IMR-90 (cell line): ENCODE measurements at places on chromosomes 12 and 14. TPM values are rescaled to one million over a fixed set of nuclear protein-coding genes. Genes with fewer than 3 reads are reported as not detected.

GRCh38 chr12:58564721-58565120 lies 355.6 kb downstream of the LRIG3 start:
- DNase-seq = peak; percentile 74

DNA sequence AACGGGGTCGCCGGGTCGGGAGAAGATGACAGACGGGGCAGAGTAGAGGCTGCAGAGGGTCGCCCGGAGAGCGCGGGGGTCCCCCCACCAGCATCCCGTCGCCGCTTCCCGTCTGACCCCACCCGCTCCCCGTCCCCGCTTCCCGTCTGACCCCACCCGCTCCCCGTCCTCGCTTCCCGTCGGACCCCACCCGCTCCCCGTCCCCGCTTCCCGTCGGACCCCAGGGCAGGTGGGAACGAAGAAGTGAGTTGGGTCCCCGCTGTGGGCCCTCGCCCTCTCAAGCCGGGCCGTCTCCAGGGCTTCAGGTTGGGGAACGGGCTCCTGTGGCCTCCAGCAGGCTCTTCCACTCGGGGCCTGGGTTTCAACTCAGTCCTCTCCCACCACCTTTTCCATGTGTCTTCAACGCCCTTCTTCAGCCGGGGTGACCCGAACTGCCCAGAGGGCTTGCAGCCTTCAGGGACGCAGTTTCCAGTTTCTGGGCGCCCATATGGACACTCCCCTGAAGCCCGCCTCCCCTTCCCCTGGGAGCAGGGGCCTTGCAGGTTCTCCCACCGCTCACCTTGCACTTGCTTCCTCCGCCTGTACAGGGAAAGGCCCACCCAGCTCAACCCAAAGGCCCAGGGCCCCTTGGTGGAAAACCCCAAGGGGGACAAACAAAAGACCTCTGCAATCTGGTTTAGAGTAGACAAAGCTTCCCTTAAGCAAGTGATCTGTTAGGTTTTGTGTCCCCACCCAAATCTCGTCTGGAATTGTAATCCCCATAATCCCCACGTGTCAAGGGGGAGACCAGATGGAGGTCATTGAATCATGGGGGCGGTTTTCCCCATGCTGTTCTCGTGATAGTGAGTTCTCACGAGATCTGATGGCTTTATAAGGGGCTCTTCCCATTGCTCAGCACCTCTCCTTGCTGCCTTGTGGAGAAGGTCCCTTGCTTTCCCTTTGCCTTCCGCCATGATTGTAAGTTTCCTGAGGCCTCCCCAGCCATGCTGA lies 66.5 kb downstream of the TNFAIP2 start:
- DNase-seq = no peak

DNA sequence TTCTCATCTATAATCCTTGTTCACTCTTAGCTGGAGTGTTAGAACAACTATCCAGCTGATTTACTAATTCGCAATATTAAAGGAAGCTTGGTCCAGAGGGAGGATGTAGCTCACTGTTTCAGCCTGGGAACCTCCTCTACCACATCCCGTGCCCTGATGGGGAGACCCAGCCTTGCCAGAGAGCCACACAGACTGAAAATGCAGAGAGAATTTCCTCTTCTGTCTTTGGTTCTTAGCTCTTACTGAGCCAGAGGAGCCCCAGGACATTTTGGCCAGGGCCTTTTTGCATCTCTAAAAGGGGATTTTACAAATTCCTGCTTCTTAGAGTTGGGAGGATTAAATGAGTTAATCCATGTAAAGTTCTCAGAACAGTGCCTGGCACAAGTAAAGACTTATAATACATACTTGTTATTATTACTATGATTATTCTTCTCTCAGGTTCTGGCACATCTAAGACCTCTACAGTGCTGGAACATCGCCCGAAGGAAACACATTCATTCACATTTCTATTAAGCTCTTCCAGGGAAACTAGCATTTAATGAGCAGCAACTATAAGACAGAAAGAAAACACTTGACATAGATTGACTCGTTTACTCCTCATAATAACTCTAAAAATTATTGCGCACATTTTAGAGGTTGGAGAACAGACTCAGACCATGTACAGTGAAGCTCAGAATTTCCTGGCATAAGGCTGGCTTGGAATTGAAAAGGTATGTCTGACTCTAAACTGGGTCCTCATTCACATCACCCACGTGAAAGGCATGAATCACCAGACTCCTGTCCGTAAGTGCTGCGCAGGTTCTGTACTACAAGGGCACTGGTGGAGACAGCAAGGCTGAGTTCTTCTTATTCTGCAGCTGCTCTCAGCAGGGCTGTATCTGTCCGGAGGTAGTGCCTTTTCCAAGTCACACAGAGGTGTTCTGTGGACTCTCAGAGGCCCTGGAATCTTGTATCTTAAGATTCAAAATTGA lies 27.8 kb upstream of the AEBP2 start:
- DNase-seq = no peak

GRCh38 chr12:49703647-49704137 lies 3.5 kb downstream of the FMNL3 start:
- DNase-seq = peak; percentile 92

DNA sequence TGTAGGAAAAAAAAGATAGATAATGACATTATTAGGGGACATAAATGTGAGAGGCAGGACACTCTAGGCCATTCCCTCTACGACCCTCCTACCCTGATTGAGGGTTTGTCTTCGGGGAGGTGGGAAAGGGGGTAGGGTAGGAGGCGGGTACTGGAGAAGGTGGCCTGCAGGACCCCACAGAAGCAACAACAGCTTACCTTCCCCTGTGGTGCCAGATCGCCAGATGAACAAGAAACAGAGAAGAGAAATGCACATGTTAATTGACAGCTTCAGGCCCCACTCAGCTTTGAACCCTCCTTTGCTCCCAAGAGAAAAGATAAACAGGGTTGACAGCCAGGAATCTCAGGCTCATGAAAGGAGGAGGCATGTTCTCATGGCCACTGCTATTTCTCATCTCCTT lies 4.8 kb downstream of the PHB2 start:
- no peak for DNase-seq

DNA sequence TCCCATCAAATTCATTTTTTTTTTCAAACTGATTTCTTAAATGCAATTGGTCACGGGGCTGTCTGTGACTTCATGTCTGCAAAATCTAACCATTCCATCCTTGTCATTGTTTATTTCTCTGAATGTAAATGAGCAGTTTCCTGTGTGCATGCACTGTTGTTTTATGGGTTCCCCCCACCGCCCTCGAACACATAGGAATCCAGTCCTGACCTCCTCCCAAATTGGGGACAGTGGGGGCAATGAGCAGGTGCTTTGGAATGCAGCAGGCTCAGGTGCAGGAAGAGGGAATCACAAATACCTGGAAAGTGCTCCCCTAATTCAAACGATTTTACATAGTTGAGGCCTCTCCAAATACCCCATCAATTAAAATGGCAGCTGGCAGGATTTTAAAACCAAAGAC lies 62.6 kb upstream of the ESRRB start:
- no peak for DNase-seq

DNA sequence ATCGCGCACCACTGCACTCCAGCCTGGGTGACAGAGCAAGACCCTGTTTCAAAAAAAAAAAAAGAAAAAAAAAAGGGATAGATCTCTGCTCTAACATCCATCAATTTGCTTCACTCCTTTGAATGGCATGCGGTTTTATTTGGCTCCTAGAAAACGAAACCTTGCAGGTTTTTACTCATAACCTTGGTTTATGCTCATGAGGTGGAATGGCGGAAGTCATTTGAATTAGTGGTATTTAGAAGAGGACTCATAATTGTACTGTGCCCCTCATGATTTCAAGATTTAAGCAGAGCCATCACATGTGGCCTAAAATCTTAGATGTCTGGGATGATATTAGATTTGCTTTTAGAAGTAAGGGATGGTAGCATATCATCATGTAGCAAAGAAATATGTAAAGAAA lies 29.4 kb downstream of the RBMS2 start:
- no peak for DNase-seq

- DNase-seq = no peak
Measured at GRCh38 chr12:47158792-47159191, 79.0 kb upstream of the AMIGO2 start.

DNA sequence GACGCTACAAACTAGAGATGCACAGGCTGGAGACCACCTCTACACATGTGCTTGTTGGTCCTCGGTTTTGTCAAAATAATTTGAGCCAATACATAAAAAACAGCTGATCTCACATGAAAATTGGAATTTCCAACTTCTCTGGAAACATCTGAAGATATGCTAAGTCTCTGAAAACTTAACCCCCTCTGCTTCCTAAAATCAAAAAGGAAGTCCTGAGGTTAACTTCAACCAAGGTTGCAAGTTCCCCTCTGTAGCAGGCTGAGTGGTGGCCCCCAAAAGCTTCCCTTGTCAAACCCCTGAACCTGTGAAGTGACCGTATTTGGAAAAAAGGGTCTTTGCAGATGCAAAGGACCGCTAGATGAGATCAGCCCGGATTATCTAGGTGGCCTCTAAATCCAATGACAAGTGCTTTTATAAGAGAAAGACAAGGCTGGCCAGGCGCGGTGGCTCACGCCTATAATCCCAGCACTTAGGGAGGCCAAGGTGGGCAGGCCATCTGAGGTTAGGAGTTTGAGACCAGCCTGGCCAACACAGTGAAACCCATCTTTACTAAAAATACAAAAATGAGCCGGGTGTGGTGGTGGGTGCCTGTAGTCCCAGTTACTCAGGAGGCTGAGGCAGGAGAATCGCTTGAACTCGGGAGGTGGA lies 32.0 kb upstream of the VPS37B start:
- DNase-seq = no peak

GRCh38 chr12:115383668-115384067 lies 699.7 kb upstream of the TBX3 start:
- peak; percentile 93 for DNase-seq

- no peak for DNase-seq
Measured at GRCh38 chr14:95314609-95315008, 5.1 kb downstream of the CLMN start.

- no peak for DNase-seq
Measured at GRCh38 chr12:78081590-78082314, 251.1 kb downstream of the NAV3 start.

DNA sequence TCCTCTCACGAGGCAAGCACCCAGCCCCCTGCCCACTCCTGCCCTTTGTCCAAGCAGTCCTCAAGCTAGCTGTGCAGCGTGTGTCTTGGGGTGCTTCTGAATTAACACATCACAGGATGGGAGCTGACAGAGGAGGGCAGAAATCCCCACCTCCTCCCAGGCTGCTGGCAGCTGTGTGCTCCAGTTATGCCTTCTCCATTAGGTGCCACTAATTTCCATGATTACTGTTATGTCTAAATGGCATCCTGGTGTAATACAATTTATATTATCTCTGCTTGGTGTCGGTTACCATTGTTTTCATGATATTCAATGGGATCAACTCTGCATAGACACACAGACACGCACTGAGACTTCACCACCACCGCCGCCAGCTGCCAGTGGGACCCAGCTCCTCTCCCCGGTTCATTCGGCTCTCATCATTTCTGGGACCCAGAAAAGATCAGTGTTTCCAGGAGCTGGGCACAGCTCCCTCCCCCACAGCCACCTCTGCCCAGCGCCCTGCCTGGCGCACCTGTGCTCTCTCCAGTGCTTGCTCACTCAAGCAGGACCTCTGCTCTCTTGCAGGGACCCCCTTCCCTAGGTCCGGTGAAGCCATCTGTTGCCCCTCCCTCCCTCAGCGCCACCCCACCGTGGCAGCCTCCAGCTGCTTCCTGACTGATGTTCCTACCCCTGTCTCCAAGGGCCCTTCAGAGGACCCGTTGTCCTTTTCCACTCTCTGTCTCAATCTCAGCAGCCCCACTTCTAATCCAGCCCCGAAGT lies 167.5 kb upstream of the FKBP4 start:
- no peak for DNase-seq

DNA sequence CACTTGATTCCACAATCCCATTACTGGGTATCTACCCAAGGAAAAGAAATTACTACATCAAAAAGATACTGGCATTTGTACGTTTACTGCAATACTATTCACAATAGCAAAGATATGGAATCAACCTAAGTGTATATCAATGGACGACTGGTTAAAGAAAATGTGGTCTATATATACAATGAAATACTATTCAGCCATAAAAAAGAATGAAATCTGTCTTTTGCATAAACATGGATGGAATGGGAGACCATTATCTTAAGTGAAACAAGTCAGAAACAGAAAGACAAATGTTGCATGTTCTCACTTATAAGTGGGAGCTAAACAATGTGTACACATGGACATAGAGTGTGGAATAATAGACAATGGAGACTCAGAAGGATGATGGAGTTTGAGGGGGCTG lies 5.0 kb upstream of the OS9 start:
- no peak for DNase-seq

- DNase-seq = no peak
Measured at GRCh38 chr12:4106621-4107020, 166.9 kb upstream of the CCND2 start.

DNA sequence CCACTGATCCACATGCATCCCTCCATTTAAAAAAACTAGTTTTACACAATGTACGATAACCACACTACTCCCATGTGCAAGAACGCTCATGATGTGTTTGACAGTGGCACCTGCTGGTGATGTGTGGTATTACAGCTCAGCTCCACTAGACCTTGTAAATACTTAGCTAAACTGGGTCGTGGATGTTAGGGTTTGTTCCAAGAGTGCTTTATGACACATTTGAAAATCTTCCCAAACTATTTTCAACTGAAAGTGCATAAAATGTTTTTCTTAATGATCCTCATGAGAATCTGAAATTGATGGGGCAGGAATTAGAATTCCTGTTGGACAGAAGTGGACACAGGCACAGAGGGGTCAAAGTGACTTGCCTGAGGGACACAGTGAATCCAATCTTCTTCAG lies 99.2 kb downstream of the SCARB1 start:
- peak; percentile 74 for DNase-seq

DNA sequence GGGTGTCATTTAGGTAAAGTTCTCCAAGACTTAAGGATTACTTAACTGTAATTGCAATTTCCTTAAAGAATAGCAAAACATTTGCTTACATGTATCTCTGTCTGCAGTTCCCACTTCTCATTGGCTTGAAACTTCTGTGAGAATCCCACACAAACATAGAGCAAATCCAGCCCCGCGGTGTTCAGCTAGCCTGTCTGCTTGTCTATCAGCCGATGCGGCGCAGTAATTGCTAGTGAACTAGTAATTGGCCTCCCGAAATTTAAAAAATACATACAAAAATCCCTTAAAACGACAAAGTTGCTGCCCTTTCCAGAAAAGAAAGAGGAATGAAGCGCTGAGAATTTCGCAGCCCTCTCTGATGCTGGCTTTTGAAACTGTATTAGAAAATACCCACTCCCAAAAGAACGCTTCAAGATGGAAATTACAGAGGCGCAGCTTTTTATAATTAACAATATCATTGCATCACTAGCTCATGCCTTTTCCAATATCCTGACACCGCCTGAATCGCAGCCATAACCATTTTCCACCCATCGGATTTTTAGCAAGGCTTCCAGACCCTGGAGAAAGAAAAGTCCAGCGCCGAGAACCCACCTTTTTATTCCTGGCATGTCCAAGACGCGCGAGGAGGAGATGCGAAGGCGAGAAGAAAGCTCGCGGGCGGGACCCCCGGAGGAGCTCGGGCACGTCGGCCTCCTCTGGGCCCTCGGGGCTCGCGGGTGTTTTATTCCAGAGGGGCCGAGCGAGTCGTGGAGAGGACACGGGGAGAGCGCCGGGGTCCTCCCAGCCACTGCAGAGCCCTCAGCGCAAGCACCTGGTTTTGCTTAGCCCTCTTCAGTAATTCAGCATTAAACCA lies 646 bp downstream of the FBLN5 start:
- DNase-seq = peak; percentile 41

GRCh38 chr14:68593806-68594536 lies 198.9 kb downstream of the ZFP36L1 start:
- DNase-seq = peak; percentile 45

LPAR5 gene
- total RNA-seq = not detected in 2 replicates

KLRG1 gene
- 0.54 and 0.56 TPM in 2 replicates for total RNA-seq

CLEC4C gene
- not detected in 2 replicates for total RNA-seq

TPI1 gene
- 1,842 and 2,176 TPM in 2 replicates for total RNA-seq

TDRD9 gene
- under 0.01 and 0.18 TPM in 2 replicates for total RNA-seq

PTHLH gene
- total RNA-seq = 0.36 and 0.83 TPM in 2 replicates

OR4E2 gene
- not detected in 2 replicates for total RNA-seq

LRP1-AS gene
- total RNA-seq = not detected in 2 replicates
